GM23338 (cell line): ENCODE measurements at places on chromosomes 1 and 21. TPM values are rescaled to one million over a fixed set of nuclear protein-coding genes. Genes with fewer than 3 reads are reported as not detected.

Gene SYT14
- 19.4 and 22.4 TPM in 2 replicates for total RNA-seq

Gene SIM2
- total RNA-seq: 0.49 and 1.4 TPM in 2 replicates

Gene LCE1D
- not detected in 2 replicates for total RNA-seq

Gene HLX
- total RNA-seq: 0.07 TPM in 1 of 2 replicates, not detected in the other

GRCh38 chr1:56032096-56032676 lies 547.2 kb downstream of the PLPP3 start:
- no peak for DNase-seq
- no peak overlapping the region for H3K27ac ChIP-seq
- no peak overlapping the region for H3K4me3 ChIP-seq
- no peaks in the 10 kb centered on the region for H3K27me3 ChIP-seq
- H3K36me3 ChIP-seq: no peaks in the 10 kb centered on the region
- no peaks in the 10 kb centered on the region for H3K4me1 ChIP-seq

DNA sequence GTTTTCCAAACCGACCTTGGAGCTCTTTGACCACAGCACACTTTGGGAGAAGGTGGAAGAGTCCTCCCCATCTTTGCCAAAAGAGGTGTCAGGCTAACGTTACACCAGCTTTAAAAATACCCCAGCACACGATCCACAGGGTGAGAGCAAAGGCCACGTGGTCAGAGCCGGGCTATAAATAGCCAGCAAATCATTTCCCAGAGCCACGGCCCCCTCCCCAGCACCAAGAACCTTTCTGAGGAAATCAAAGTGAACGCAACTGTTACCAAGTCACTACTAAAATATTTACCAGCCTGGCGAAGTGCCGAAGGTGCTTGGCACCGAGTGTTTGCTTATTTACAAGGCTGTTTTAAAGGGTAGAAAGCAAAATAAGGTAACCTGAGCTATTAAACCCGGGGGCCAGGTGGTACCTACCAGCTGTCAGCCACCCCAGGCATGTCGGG lies 72.4 kb downstream of the CASZ1 start:
- no peaks in the 10 kb centered on the region for H3K27me3 ChIP-seq
- no peaks in the 10 kb centered on the region for H3K36me3 ChIP-seq
- no peak overlapping the region for H3K4me3 ChIP-seq
- no peak for DNase-seq
- peaks cover 10% of the 10 kb centered on the region; the same call in 1 of the 2 replicates for H3K4me1 ChIP-seq
- H3K27ac ChIP-seq: no peak overlapping the region

GRCh38 chr1:231729544-231729943 lies 103.0 kb downstream of the DISC1 start:
- H3K4me3 ChIP-seq: no peak overlapping the region
- no peak for DNase-seq
- H3K27ac ChIP-seq: no peak overlapping the region

- no peaks in the 10 kb centered on the region for H3K4me1 ChIP-seq
- H3K4me3 ChIP-seq: no peak overlapping the region
These were observed 8.8 kb upstream of the ZNF124 start for GRCh38 chr1:247180581-247180980.

DNA sequence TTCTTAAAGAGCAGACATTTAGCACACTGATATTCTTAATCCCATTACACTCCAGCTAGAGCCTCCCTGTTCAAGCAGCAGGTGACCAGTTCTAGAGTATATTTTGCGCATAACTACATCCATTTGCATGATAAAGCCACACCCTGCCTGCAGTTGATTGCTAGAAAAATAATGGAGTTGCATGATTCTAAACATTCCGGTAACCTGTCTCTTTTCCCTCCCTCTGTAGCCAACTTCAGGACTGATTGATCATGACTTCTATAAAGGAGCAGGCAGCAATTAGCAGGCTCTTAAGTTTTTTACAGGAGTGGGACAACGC lies 14.9 kb downstream of the ARMH1 start:
- no peak for DNase-seq
- no peaks in the 10 kb centered on the region for H3K27me3 ChIP-seq
- no peak overlapping the region for H3K4me3 ChIP-seq
- H3K4me1 ChIP-seq: peaks cover 19% of the 10 kb centered on the region
- no peak overlapping the region for H3K27ac ChIP-seq

- no peak overlapping the region for H3K4me3 ChIP-seq
- 0 out of 2 replicates have a peak, but pooled peaks cover 7% of the 10 kb centered on the region for H3K4me1 ChIP-seq
- no peak for DNase-seq
These were observed 11.5 kb downstream of the HIPK1 start for GRCh38 chr1:113940365-113941244.

GRCh38 chr1:29169976-29170375 lies 11.7 kb downstream of the SRSF4 start:
- H3K27me3 ChIP-seq: no peaks in the 10 kb centered on the region
- H3K4me1 ChIP-seq: peaks cover 56% of the 10 kb centered on the region
- H3K27ac ChIP-seq: 0 out of 2 replicates have a peak overlapping the region, but pooled peaks have one; percentile 8
- H3K4me3 ChIP-seq: no peak overlapping the region
- no peaks in the 10 kb centered on the region for H3K36me3 ChIP-seq
- DNase-seq: no peak

DNA sequence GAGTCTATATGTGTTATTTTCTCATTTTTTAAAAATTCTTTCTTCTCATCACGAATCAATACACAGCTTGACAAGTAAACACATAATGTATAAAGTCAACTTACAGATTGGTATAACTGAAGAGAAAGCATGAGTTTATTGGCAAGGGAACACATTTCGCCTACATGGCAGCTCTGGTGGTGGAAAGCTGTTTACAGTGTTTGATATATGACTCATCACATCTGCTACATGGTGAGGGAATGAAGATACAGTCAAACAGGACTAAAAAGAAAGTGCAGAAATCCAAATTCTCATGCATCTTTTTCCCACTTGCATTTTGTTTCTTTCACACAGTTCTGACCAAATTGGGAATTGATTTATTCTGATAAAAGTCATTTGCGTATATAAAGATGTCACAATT lies 122.2 kb upstream of the ADGRL4 start:
- no peaks in the 10 kb centered on the region for H3K27me3 ChIP-seq
- no peak for DNase-seq
- no peaks in the 10 kb centered on the region for H3K4me1 ChIP-seq
- no peak overlapping the region for H3K27ac ChIP-seq
- no peaks in the 10 kb centered on the region for H3K36me3 ChIP-seq

GRCh38 chr1:78101514-78101913 lies 55.7 kb downstream of the GIPC2 start:
- no peaks in the 10 kb centered on the region for H3K27me3 ChIP-seq
- DNase-seq: peak; percentile 29
- H3K36me3 ChIP-seq: no peaks in the 10 kb centered on the region
- H3K4me3 ChIP-seq: no peak overlapping the region
- H3K27ac ChIP-seq: no peak overlapping the region
- 0 out of 2 replicates have a peak, but pooled peaks cover 7% of the 10 kb centered on the region for H3K4me1 ChIP-seq
